ENCODE measurements at places on chromosomes 11 and 22.

DNA sequence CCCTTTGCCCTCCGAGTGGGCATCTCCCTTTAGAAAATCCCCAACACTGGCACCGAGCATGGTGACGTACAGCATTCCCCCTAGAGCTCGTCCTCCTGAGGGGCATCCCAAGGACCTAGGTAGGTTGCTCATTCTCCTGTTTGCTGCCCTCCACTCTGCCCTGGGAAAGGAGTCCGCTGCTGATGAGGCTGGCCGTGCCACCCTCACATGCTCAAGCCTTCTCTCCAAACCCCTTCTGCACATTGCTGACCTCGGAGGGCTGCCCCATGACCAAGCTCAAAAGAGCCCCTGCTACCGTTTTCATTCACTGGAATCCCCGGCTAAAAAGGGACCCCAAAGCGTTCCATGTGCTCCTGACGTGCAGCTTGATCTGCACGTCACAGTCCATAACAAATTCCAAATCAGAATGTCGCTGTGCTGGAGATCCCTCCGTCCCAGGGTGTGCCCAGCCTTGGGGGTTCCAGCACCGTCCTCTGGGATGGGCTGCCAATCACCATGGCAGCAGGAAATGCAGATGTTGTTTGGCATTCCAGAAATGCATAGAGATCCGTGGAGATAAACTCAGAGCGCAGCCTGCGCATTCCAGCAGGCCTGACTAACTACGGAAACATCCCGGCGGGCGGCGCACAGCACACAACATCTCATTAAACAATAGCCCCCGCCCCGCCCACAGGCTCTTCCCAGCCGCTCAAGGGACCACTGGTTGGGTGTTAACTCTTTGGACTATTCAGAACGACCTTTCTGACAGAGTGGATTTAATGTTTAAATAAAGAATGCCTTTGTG is 26.3 kb upstream of the GNB1L start:
- DNase-seq, result no peak

DNA sequence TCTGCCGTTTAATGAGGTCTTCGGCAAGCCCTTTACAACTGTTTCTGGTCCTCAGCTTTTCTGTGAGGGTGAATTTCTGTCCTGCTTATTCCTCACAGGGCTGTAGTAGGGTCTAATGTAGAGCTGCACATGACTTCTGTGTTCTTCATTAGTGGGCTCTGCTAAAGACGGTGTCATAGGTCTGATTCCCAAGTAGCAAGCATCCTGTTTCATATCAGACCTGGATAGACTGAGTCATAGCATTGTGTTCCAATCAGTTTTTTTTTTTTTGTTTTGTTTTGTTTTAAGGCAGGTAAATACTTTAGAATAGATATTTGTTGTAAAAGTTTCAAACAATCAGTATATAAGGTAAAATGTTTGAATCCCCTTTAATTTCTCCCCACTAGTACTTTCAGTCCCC is 35.4 kb downstream of the BIRC2 start:
- DNase-seq, result no peak

DNA sequence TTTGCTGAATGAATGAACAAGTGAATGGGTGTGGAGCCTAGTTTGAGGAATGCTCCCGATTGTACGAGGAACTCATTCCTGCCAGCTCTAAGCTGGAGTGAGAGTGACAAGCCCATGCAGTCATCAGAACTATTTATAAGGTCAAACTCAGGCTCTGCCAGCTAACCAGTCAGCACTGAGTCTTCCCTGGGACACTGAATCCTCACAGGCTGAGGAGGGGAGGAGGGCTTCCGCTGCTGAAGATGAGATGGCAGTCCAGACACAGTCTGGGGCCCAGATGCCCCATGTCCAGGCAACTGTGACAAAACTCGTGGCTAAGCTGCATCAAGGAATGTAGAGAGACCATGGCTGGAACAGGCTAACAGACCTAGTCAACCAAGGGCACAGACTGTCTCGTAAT is 4.0 kb downstream of the LRP4 start:
- DNase-seq, result no peak

GRCh38 chr11:12433571-12434324 is 56.4 kb downstream of the PARVA start:
- DNase-seq, result no peak

GRCh38 chr11:7524462-7525235 is 10.8 kb downstream of the PPFIBP2 start:
- no peak for DNase-seq

DNA sequence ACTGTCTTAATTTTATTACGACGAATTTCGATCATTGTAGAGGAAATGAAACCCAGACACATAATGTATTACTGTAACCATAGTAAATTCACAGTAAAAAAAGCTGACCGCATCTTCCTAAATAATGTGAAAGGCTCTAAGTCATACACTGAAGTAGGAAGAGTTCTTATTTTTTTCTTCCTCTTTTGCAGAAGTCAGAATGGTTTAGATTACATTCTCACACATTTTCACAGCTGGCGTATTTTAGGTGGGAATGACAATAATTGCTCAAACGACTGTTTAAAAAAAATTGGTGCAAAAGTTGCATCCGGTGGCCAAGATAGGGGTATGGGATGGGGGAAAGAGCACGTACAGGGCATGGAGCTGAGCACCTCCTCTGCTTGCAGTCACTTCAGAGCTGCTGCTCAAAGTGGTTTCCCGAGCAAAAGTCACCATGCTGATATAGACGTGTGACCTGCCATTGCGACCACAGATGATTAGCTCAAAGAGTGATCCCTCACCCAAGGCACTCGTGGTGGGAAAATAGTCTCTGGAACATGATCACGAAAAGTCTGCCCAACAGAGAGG is 35.3 kb downstream of the MMP13 start:
- DNase-seq, result no peak

GRCh38 chr11:123430721-123431497 is 840 bp downstream of the GRAMD1B start:
- peak; percentile 35 for DNase-seq

GRCh38 chr11:24046731-24047130 is 450.1 kb upstream of the LUZP2 start:
- DNase-seq, result no peak

- DNase-seq, result no peak
These were observed 22.0 kb upstream of the OR8B8 start for GRCh38 chr11:124467381-124467927.

DNA sequence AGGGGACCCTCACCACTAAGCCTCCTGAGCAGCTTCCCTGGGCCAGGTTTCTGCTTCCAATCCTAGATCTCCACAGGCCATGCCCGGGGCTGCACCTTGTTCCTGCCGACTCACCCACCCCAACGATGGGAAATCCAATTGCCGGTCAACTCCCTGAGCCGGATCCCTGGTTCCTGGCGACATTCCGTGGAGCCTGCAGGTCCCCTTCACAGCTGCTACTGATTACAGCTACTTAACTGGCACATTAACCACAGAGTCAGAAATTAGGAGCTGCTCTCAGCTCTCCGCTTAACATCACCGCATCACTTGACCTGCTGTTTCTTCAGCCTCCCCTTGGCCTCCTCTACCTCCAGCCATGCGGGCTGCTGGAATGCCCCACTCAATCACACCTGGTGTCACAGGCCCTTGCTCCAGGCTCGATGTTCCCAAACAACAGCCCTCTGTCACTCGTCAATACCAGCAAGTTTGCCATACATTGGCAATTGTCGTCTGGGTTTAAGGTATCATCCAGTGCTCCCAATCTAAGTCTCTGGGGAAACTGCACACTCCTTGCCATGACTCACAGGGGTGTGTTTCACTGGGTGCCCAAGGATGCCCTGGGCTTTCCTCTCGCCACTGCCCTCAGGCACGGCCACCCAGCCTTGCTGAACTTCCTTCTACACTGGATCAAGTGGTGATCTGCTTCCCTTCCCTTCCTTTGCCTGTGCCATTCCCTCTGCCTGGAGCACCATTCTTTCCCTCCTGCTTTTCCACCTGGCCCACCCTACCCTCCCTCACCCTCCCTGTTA is 181.0 kb downstream of the MN1 start:
- DNase-seq, result no peak

GRCh38 chr22:46366801-46367706 is 31.5 kb downstream of the TRMU start:
- DNase-seq, result peak; percentile 24

GRCh38 chr22:50294319-50294656 is 13.2 kb downstream of the PLXNB2 start:
- no peak for DNase-seq

GRCh38 chr11:74520316-74520715 is 26.8 kb upstream of the LIPT2 start:
- no peak for DNase-seq

Data from activated CD4-positive, alpha-beta T cell treated with anti-CD3 and anti-CD28 coated beads for 4 hours (primary cell).